ENCODE measurements at places on chromosomes 4 and X. TPM values are rescaled to one million over a fixed set of nuclear protein-coding genes. Genes with fewer than 3 reads are reported as not detected.

- no peak overlapping the region for H3K4me3 ChIP-seq
- no peak overlapping the region for H3K27ac ChIP-seq
- no peak for DNase-seq
- H3K4me1 ChIP-seq = no peaks in the 10 kb centered on the region
These were observed 182.4 kb upstream of the CXXC4 start for GRCh38 chr4:104677116-104677515.

DNA sequence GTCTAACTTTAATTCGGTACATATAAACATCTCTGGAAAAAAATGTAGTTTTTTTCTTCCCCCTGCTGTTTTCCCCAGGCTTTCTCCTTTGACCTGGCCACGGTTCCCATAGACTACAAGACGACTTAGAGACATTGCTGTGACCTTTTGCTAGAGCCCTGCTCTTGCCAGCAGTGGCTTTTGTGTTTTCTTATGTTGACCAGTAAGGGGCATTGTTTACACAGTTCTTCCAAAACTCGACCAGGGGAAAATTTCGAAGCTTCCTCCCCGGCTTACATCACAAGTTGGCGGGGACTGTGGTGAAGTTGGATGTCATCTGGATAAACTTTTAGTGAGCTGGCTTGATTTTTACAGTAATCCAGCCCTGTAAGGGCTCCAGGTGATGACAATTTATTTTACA is 9.3 kb downstream of the CCDC160 start:
- no peaks in the 10 kb centered on the region for H3K4me1 ChIP-seq
- DNase-seq = no peak
- no peak overlapping the region for H3K27ac ChIP-seq
- no peak overlapping the region for H3K4me3 ChIP-seq
- peaks cover 4% of the 10 kb centered on the region for H3K27me3 ChIP-seq

- no peak overlapping the region for H3K4me3 ChIP-seq
- DNase-seq = no peak
- H3K27me3 ChIP-seq = no peaks in the 10 kb centered on the region
- H3K27ac ChIP-seq = no peak overlapping the region
- H3K36me3 ChIP-seq = no peaks in the 10 kb centered on the region
- H3K4me1 ChIP-seq = no peaks in the 10 kb centered on the region
These were observed 427.9 kb upstream of the SLIT2 start for GRCh38 chr4:19823781-19824180.

DNA sequence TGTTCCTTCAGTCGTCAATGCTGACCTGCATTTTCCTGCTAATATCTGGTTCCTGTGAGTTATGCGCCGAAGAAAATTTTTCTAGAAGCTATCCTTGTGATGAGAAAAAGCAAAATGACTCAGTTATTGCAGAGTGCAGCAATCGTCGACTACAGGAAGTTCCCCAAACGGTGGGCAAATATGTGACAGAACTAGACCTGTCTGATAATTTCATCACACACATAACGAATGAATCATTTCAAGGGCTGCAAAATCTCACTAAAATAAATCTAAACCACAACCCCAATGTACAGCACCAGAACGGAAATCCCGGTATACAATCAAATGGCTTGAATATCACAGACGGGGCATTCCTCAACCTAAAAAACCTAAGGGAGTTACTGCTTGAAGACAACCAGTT is 12.6 kb downstream of the TLR8 start:
- no peak for DNase-seq
- no peaks in the 10 kb centered on the region for H3K27me3 ChIP-seq
- H3K4me1 ChIP-seq = no peaks in the 10 kb centered on the region
- H3K36me3 ChIP-seq = no peaks in the 10 kb centered on the region
- H3K4me3 ChIP-seq = no peak overlapping the region

DNA sequence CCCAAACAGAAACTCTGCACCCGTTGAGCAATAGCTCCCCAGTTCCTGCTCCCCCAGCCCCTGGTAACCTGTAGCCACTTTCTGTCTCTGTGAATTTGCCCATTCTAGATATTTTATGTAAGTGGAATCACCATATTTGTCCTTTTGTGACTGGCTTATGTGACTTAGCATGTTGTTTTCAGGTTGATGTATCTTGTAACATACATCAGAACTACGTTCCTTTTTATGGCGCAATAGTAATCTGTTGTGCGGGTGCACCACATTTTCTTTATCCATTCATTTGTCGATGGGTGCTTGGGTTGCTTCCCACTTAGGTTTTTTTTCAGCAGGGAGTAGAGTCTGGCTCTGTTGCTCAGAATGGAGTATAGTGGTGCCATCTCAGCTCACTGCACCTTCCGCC is 6.6 kb upstream of the PDZD4 start:
- H3K4me1 ChIP-seq = no peaks in the 10 kb centered on the region
- H3K4me3 ChIP-seq = no peak overlapping the region
- H3K27me3 ChIP-seq = no peaks in the 10 kb centered on the region
- H3K36me3 ChIP-seq = no peaks in the 10 kb centered on the region
- no peak for DNase-seq
- H3K27ac ChIP-seq = no peak overlapping the region

DNA sequence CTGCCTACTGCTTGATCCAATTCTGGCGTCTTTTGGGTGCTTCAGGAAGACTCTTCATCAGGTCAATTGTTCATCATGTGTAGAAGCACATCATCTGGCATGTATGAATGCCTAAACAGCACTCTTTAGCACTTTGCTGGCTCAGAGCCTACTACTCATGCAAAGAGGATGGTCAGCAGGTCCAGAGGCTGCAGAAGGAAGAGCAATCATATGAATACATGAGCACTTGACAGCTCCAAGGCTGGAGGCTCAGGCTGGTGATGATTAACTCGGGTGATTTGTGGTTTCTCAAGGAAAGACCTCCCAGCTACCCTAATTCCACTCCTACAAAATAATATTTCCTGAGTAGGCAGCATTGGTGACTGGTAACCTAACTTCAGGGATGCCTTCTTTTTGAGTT is 103.8 kb upstream of the CXCL13 start:
- H3K4me1 ChIP-seq = no peaks in the 10 kb centered on the region
- H3K4me3 ChIP-seq = no peak overlapping the region
- H3K27ac ChIP-seq = no peak overlapping the region
- DNase-seq = no peak
- no peaks in the 10 kb centered on the region for H3K27me3 ChIP-seq

GRCh38 chr4:127448986-127449385 is 183.8 kb upstream of the INTU start:
- DNase-seq = no peak
- no peak overlapping the region for H3K27ac ChIP-seq
- H3K4me1 ChIP-seq = peaks cover 3% of the 10 kb centered on the region
- H3K36me3 ChIP-seq = no peaks in the 10 kb centered on the region
- no peak overlapping the region for H3K4me3 ChIP-seq

- H3K27me3 ChIP-seq = no peaks in the 10 kb centered on the region
- no peaks in the 10 kb centered on the region for H3K36me3 ChIP-seq
- no peak overlapping the region for H3K4me3 ChIP-seq
- no peak overlapping the region for H3K27ac ChIP-seq
These were observed 15.5 kb downstream of the P2RY8 start for GRCh38 chrX:1521459-1521956.

- H3K36me3 ChIP-seq = no peaks in the 10 kb centered on the region
- no peak for DNase-seq
- peak overlapping the region; percentile 81 for H3K27ac ChIP-seq
These were observed 1.4 kb downstream of the THOC2 start for GRCh38 chrX:123731258-123731986.

GRCh38 chr4:44421330-44422065 is 27.1 kb downstream of the KCTD8 start:
- no peak for DNase-seq
- no peaks in the 10 kb centered on the region for H3K27me3 ChIP-seq
- no peak overlapping the region for H3K4me3 ChIP-seq
- no peaks in the 10 kb centered on the region for H3K36me3 ChIP-seq
- no peak overlapping the region for H3K27ac ChIP-seq

GRCh38 chr4:62324215-62324614 is 1124.1 kb downstream of the ADGRL3 start:
- H3K36me3 ChIP-seq = no peaks in the 10 kb centered on the region
- DNase-seq = no peak
- H3K27ac ChIP-seq = no peak overlapping the region

DNA sequence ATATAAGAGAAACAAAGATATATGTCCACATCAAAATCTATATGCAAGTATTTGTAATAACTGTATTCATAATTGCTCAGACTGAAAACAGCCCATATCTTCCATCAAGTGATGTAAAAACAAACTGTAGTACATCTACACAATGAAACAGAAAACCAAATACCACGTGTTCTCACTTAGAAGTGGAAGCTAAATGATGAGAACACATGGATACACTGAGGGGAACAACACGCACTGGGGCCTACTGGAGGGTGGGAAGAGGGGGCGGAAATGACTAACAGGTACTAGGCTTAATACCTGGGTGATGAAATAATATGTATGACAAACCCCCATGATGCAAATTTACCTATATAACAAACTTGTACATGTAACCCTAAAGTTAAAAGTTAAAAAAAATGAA is 42.7 kb downstream of the UBA6 start:
- H3K4me1 ChIP-seq = no peaks in the 10 kb centered on the region
- peaks cover 3% of the 10 kb centered on the region for H3K36me3 ChIP-seq
- no peaks in the 10 kb centered on the region for H3K27me3 ChIP-seq
- H3K4me3 ChIP-seq = no peak overlapping the region

DNA sequence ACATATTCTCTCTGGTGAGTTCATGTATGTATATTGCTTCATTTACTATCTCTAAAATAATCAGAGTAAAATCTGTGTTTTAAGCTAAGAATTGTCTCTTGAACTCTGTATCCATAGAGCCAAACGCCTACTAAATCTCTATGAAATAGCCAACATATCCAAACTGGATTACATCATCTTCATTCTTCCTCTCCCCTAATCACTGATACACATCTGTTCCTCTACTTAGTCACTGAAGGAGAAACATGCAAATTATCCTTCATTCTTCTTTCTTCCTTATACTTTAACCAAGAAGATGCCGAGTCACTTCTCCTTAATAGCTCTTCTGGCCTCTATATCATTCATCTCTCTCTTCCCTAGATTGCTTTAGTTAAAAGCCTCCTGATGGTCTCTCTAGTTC is 630.4 kb upstream of the FTHL17 start:
- no peak overlapping the region for H3K4me3 ChIP-seq
- no peaks in the 10 kb centered on the region for H3K4me1 ChIP-seq
- DNase-seq = no peak
- peaks cover 11% of the 10 kb centered on the region for H3K27me3 ChIP-seq
- no peaks in the 10 kb centered on the region for H3K36me3 ChIP-seq
- no peak overlapping the region for H3K27ac ChIP-seq

DNA sequence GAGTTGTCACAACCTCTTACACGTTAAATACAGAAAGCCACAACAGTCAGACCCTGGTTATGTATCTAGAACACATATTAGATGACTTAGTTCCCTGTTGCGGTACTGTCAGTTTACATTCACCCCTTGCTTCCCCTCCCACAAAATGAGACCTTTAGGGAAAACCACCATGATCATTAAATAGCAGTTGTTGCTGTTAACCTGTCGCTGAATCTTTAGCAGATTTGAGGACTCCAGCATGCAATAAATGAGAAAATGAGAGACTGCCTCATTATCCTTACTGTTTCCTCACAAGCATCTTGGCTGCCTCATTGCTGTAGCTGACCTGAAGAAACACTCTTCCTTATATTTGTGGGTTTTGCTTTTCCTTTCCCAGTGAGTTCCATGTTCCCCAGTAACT is 77.8 kb downstream of the HOPX start:
- no peak overlapping the region for H3K4me3 ChIP-seq
- DNase-seq = no peak
- H3K27me3 ChIP-seq = no peaks in the 10 kb centered on the region
- no peaks in the 10 kb centered on the region for H3K4me1 ChIP-seq

GRCh38 chr4:182883351-182883750 is 33.8 kb downstream of the DCTD start:
- DNase-seq = no peak
- H3K27ac ChIP-seq = no peak overlapping the region
- H3K4me1 ChIP-seq = peaks cover 5% of the 10 kb centered on the region
- H3K4me3 ChIP-seq = no peak overlapping the region

GRCh38 chrX:19515615-19516105 is 352 bp upstream of the MAP3K15 start:
- peak overlapping the region; percentile 33 for H3K4me3 ChIP-seq
- DNase-seq = no peak
- H3K27ac ChIP-seq = no peak overlapping the region
- peaks cover 12% of the 10 kb centered on the region for H3K27me3 ChIP-seq

- no peak overlapping the region for H3K4me3 ChIP-seq
- H3K4me1 ChIP-seq = no peaks in the 10 kb centered on the region
- no peak for DNase-seq
- H3K27me3 ChIP-seq = no peaks in the 10 kb centered on the region
These were observed 87.7 kb upstream of the MAP3K15 start for GRCh38 chrX:19602866-19603622.

DNA sequence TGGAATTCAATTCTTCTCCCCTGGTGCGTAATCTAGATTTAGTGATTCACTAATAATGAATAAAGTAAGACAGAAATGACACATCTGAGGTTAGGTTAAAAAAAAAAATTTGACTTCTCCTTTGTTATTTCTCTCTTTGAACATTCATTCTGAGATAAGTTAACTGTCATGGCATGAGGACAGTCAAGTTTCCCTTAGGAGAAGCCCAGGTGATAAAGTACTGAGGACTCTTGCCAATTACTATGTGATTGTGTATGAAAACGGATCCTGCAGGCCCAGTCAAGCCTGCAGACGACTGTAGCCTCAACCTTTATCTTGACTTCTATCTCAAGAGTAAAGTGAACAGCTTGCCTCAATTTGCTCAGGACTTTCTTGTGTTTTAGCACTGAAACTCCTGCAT is 293.2 kb downstream of the PRR32 start:
- H3K4me1 ChIP-seq = no peaks in the 10 kb centered on the region
- H3K4me3 ChIP-seq = no peak overlapping the region
- no peak for DNase-seq
- no peak overlapping the region for H3K27ac ChIP-seq
- H3K36me3 ChIP-seq = no peaks in the 10 kb centered on the region
- H3K27me3 ChIP-seq = no peaks in the 10 kb centered on the region

- no peak overlapping the region for H3K4me3 ChIP-seq
- no peaks in the 10 kb centered on the region for H3K36me3 ChIP-seq
- no peak for DNase-seq
These were observed 39.2 kb downstream of the FMR1NB start for GRCh38 chrX:148020329-148020728.

DNA sequence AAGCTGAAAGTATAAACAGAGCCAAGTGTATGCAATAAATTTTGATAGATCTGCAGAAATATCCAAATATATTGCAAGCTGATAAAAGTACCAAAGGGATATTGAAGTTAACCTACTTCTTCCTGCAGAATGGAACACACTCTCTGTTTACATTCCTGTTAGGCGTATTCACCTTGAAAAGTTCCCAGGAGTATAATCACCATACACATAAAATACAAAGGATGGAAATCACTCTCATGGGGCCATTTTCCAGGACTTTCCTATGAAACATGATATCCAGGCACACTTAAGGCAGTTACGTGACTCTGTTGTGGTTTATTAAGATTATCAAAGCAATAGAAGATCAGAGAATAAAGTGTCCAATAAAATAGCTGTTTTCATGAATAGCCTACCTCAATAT is 1142.3 kb downstream of the NLGN4X start:
- no peaks in the 10 kb centered on the region for H3K27me3 ChIP-seq
- H3K4me1 ChIP-seq = no peaks in the 10 kb centered on the region
- no peak for DNase-seq
- no peak overlapping the region for H3K4me3 ChIP-seq

SMIM31 gene
- total RNA-seq = not detected

NAAA gene
- total RNA-seq = 191 TPM

SOD3 gene
- 208 TPM for total RNA-seq

UBE2A gene
- total RNA-seq = 45.3 TPM

ARX gene
- not detected for total RNA-seq

C4orf51 gene
- not detected for total RNA-seq

STPG2 gene
- total RNA-seq = 0.90 TPM

FAM149A gene
- 17.3 TPM for total RNA-seq

TLR2 gene
- total RNA-seq = 44.4 TPM

MAGED4 gene
- 3.7 TPM for total RNA-seq

CT47B1 gene
- not detected for total RNA-seq

PPP2R2C gene
- total RNA-seq = 0.42 TPM

RTL9 gene
- total RNA-seq = not detected
